ENCODE measurements at places on chromosomes 13 and 19.

- no peak for DNase-seq
These were observed 4.9 kb downstream of the RCBTB2 start for GRCh38 chr13:48527955-48528354.

GRCh38 chr19:6242677-6243076 lies 37.1 kb downstream of the MLLT1 start:
- DNase-seq = no peak

DNA sequence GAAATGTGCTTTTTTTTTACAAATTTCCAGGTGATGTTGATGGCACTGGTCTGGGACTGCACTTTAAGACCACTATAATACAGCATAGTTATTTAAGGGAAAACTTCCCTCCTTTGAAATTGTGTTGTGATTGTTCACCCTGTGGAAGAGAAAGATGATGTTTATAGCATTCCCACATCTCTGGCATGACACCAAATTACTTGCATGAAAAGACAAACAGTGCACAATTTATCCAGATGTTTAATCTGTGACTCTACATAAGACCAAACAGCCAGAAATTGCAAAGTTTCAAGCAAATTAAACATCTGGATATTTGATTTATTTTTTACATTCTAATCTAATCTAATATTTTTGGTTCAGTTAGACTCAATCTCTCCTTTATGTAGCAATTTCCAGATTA lies 51.6 kb downstream of the UFM1 start:
- DNase-seq = no peak

- DNase-seq = no peak
These were observed 1.8 kb upstream of the INSR start for GRCh38 chr19:7295912-7296536.

- no peak for DNase-seq
These were observed 10.5 kb upstream of the LTBP4 start for GRCh38 chr19:40590464-40591265.

DNA sequence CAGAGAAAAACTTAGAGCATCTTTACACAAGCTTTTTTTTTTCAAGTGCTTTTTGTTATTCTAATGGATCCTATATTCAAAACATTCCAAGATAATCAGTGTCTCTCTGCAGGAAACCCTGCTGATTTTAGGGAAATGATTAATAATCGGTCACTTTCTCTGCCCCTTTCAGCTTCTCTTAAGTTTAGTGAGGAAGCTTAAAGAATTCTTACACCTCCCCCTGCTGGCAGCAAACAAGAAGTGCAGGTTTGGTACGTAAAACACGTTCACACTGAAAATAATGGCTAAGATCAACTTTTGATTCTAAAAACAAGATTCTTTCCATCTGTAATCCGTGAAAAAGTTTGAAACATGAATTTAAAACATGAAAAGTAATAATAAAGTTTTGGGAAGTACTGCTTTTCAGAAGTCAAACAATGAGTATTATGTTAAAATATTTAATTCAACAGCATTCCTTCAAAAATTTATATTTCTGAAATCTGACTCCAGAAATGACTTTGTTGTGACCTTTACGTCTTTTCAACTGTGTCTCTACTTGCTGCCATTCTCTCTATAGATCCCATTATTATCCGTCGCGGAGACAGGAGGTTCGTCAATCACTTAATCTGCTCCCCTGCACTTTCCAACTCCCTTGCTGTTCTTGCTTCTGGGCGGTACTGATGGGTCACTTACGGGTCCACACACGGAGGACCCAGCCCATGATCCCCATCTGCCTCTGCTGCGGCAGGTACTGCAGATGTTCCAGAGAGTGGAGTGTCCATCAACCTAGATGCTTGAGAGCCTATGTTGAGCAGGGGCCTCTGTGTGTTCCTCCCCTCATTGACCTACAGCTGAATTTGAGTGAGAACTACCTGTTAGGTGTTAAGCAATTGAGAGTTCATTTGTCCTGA lies 203.1 kb upstream of the EDNRB start:
- no peak for DNase-seq

- no peak for DNase-seq
These were observed at the start of gene CFD for GRCh38 chr19:858868-859843. TSS of gene CFD (plus strand) at chr19:859664. CDS start at chr19:859690, 26 bp downstream.

DNA sequence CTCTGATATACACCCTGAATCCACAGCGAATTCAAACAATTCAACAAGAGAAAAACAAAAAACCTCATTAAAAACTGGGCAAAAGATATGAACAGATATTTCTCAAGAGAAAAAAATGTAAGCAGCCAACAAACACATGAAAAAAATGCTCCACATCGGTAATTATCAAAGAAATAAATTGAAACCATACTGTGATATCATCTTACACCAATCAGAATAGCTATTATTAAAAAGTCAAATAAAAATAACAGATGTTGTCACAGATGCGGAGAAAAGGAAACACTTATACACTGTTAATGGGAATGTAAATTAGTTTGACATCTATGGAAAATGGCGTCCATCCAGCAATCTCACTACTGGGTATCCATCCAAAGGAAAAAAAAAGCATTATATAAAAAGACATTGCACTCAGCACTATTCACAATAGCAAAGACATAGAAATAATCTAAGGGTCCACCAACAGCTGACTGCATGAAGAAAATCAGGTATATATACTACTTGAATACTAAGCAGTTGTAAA lies 1495.0 kb upstream of the PCDH20 start:
- DNase-seq = no peak

GRCh38 chr13:57264965-57265364 lies 98.0 kb downstream of the PRR20E start:
- DNase-seq = no peak

- DNase-seq = peak; percentile 86
These were observed 23.1 kb downstream of the LYL1 start for GRCh38 chr19:13079542-13079986.

DNA sequence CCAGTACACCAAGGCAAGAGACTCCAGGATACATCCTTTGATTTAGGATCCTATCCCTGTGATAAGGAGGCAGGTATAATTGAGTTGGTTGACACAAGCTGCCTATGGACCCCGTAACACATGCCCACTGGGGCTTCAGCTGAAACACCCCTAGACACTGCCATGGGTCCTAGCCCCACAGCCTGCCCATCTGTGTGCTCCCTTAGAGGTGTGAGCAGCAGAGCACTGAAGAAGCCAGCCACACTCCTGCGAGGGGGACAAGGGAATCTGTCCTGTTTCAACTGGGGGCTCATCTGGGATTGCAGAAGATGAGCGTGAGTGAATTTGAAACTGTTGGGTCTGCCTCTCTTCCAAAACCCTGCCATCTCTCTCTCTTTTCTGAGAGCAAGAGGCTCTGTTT lies 385.9 kb upstream of the SLITRK6 start:
- no peak for DNase-seq

DNA sequence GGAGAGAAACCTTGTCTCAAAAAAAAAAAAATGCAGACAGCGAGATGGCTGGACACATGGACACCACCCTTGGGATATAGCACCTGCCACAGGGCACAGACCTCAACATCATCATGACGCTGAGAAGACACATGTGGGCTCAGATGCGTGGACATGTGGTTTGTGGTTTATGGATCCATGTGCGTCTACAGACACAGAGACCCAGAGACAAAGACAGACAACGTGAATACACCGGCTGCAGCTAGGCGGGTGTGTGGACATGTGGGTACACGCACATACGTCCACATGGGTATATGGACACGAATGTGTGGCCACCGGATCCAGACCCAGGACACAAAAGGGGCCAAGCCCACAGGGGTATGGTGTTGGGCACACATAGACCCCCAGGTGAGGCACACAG lies 1.3 kb downstream of the TNFSF14 start:
- no peak for DNase-seq

DNA sequence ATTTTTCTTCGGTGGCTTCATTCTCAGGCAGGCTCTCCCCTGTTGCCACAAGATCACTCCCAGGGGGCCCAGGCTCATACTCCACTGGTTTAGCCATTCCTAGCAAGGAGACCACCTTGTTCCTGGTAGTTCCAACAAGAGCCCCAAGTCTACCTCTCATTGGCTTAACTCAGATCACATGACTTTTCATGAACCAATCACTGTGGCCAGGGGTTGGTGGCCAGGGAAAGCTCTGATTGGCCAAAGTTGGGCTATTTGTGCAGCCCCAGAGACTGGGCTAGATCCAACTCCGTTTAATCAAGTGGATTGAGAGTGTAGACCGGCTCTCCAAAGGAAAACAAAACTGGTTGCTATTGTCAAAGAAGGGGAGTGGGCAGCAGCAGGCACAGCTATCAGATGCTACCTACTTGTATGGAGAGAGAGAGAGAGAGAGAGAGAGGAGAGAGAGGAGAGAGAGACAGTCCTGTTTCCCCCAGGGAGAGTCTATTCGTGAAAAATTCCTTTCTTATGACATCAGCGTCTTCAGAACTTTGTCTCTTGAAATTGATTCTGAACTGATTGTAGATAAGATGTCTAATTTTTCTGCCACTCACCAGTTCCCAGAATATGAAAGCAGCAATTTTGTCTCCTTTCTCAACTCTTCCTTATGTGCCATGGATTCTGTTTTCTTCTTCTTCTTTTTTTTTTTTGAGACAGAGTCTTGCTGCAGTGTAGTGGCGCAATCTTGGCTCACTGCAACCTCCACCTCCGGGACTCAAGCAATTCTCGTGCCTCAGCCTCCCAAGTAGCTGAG lies 5.9 kb downstream of the CEACAM19 start:
- no peak for DNase-seq

- no peak for DNase-seq
These were observed 53.7 kb downstream of the RAB20 start for GRCh38 chr13:110507678-110508381.

DNA sequence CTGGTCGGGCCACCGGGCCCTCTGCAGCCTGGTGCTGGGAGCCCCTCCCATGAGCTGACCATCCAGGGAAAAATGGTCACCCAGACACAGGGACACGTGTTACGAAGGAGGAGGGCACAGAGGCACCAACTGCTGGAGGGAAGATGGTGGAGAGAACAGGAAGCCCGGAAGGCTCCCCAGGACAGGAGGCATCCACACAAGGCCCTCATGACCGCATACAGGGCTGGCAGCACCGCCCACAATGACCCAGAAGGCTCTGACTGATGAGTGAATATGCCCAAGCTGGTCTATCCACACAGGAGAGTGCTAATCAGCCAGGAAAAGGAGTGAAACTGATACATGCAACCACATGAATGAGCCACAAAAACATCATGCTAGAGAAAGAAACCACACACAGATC lies 14.0 kb upstream of the TMEM86B start:
- DNase-seq = no peak

GRCh38 chr19:57305056-57305455 lies 15.2 kb upstream of the ZNF543 start:
- DNase-seq = no peak

GRCh38 chr19:14577885-14578427 lies 4.9 kb upstream of the CLEC17A start:
- no peak for DNase-seq

DNA sequence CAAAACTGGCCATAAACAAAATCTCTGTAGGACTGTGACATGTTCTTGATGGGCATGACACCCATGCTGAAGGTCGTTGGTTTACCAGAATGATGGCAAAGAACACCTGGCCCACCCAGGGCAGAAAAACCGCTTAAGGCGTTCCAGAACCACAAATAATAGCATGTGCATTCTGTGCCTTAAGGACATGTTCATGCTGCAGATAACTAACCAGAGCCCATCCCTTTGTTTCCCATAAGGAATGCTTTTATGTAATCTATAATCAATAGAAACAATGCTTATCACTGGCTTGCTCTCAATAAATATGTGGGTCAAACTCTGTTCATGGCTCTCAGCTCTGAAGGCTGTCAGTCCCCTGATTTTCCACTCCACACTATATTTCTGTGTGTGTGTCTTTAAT lies 11.2 kb upstream of the ZNF578 start:
- no peak for DNase-seq

DNA sequence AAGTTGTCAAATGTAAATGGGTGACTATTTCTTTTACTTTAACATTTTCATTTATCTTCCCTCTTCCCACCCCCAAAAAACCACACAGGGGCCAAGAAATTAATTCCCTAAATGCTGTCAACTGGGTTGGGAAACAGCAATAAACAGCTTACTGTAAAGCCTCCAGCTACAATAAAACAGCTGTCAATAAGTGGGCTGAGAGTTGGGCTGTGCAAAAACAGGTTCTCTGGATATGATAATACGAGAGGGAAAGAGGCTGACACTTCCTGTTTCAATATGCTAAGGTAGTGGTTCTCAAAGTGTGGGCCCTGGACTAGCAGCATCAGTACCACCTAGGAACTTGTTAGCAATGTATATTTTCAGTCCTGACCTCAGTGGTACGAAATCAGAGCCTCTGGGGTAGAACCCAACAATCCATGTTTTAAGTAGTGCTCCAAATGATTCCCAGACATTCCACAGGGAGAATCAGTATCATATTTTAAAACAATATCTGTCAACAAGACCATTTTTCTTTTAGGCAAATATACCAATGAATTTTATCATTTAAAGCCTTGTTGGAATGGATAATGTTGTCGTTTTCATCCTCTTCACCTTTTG lies 8.4 kb downstream of the PCDH9 start:
- DNase-seq = no peak

All from right forelimb (tissue), 1 donor.